ENCODE measurements at places on chromosomes 5 and 9.

GRCh38 chr9:73327149-73327548 lies 175.5 kb downstream of the ANXA1 start:
- DNase-seq = no peak

DNA sequence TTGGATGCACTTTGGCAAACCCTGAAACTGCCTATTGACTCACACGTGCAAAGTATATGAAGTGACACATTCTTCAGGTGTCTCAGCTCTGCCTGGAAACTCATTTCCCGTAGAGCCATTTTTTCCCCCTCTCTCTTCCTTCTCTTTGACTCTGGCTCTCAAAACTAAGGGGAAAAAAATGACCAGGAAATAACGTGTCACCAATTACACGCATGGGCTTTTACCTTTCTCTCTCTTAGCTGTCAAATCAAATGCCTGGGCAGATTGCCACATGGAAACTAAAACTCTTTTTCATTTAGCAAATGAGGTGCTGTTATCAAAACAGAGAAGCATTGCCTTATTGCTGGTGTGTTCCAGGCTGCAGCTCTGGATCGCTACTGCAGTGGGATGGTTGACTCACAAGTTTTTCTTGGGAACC lies 18.3 kb upstream of the IFNK start:
- no peak for DNase-seq

- no peak for DNase-seq
Measured at GRCh38 chr9:135490166-135490870, 10.2 kb upstream of the MRPS2 start.

- DNase-seq = no peak
Measured at GRCh38 chr9:21395778-21396717, 10.8 kb upstream of the IFNA2 start.

DNA sequence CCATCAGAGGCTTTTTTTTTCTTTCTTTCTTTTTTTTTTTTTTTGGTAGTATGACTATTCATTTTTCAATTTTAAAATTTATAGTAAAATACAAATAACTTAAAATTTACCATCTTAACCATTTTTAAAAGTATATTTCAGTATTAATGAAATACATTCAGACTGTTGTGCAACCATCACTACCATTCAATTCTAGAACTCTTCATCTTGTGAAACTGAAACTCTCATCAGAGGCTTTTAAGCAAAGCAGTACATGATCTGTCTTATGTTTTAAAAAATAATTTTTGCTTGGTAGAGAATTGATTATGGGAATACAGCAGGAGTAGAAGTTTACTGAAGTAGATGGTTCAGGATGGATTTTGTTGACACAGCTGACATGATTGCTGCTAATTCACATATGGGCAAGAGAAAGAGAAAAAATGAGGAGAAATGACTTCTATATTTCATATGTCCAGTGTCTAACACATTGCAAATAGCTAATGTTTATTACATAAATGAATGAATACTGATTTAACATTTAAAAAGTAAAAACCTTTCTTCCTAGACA lies 13.4 kb downstream of the ELOVL7 start:
- DNase-seq = no peak

DNA sequence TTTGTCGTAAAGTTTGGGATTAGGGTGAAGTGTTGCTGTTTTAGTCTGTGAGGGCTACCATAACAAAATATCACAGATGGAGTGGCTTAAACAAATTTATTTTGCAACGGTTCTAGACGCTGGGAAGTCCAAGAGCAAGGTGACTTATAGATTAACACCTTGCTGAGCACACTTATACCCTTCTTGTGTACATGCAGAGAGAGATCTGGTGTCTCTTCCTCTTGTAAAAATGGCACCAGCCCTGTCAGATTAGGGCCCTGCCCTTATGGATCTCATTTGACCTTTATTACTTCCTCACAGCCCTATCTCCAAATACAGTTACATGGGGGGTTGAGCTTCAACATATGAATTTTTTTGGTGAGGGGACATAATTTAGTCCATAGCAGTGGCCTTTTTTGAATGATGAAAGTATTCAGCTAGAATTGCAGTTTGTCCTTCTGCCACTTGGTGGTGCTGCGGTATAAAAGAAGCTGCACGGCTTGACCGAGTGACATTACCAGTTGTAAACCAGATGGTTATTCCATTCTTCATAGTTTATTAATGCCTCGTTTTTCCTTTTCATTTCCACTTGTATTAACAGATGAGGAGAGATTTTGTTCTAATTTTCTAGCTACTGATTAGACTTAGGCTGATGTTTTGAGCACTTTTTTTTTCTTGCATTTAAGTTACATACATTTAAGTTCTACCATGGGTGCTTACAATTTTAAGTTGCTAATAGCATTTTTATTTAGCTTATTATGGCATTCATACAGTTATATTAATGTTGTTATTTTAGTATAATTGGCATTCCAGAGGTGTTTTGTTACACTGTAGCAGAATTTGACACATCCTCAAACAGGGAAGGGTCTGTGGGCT lies 19.4 kb downstream of the DCP2 start:
- DNase-seq = peak; percentile 27

DNA sequence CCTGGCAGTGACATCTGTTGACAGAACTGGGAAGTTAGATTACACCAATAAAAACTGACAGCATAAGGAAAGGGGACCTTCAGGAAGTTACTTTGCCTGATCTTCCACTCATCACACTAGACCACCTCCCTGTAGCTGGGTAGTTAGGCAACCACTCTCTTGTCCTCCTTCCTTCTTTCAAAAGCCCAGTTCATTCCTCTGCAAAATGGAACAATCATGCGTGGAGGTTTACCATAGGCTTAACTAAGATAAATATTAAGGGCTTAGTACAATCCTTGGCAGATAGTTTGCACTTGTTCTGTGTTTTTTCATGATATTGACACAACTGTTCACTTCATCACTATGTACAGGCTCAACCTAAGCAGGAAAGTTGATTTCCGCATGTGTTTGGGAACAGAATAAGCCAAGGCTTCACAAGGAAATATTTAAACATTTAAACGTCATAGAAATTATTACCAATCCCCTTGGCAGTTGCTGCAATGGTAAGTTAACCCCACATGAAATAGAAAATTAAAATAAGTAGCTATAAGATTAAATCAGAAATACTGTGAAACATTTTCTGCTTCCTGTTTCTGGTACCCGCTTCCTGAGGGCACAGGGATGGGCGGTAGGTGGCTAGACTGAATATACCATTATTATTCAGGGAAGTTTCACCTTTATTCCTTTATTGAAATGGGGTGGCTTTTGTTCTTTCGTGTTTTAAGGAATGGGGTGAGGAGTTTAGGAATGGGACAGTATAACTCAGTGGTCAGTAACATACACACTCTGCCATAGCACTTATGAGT lies 9.9 kb upstream of the PTGER4 start:
- DNase-seq = no peak

GRCh38 chr5:125549322-125549911 lies 803.0 kb upstream of the ZNF608 start:
- no peak for DNase-seq

GRCh38 chr9:121075251-121076036 lies 689 bp downstream of the CNTRL start:
- no peak for DNase-seq

DNA sequence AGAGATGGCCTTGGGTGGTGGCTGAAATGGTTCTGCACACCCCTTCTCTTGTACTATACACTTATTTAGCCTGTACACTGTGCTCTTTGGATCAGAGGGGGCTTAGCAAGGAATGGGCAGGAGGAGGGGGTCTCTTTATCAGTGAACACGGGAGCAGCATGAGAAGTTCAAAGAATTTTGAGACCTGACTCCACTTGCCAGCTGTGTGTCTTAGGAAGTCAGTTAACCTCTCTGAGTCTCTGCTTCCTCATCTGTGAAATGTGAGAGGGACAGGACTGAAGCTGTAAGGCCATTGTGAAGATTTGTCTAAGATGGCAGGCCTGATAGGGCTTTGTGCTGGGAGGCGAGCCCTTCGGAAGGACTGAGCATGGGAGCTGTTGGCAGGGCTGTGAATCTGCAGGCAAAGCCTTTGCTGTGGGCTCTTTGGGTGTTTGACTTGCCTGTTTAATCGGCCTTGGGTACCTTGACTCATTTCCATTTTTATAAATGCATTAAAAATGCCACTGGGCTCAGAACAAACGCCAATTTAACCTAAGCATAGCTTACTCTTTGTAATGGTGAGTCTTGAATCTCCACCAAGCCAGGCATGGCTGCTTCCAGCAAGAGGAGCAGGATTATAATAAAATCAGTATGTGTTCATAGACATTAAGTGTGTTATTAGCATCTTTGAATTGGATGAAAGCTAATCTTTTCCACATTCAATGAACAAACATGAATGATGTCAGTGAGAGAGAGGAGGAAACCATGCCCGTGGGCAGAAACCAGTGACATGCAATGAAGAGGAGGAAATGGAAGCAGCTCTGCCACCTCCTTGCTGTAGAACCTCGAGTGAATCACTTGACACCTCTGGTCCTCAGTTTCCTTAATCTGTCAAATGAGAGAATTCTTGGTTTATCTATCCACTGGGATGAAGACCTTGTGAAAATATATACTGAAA lies 89.4 kb downstream of the MACROH2A1 start:
- DNase-seq = no peak

GRCh38 chr5:108481355-108481931 lies 99.5 kb upstream of the FBXL17 start:
- no peak for DNase-seq

DNA sequence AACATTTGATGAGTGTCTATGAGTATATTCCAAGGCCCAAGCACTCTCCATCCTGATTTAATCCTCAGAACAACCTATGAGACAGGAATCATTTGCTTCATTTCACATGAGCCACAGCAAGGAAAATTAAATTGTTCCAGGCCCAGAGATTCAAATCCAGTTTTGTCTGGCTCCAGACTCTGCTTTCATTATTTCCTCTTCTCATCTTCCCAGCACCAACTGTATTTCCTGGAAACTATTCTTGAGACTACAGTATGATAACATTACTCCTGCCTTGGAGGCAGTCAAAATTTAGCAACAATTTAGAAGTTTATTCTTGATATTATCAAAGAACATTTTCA lies 194.5 kb downstream of the ZNF608 start:
- DNase-seq = no peak

DNA sequence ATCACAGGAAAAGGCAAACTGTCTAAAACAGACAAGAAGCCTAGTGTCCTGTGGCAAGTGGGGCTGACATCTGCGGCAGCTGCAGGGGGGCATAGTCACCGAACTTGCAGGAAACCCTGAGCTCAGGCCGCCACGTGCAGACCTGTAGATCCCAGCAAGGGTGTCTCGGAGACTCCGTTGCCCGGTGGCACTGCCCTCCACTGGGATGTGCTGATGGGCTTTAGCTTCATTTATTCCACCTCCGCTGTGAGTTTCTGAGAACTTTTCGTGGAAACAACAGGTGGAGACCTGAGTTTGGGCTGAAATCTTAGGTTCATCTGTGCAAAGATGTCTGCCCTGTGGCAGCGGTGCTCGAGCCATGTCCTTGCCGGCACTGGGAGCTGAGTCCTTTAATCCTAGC lies 22.1 kb downstream of the CEP72 start:
- no peak for DNase-seq

- no peak for DNase-seq
Measured at GRCh38 chr5:74361406-74362358, 278.8 kb downstream of the ENC1 start.

GRCh38 chr9:98774746-98775145 lies 21.6 kb downstream of the ANKS6 start:
- no peak for DNase-seq

DNA sequence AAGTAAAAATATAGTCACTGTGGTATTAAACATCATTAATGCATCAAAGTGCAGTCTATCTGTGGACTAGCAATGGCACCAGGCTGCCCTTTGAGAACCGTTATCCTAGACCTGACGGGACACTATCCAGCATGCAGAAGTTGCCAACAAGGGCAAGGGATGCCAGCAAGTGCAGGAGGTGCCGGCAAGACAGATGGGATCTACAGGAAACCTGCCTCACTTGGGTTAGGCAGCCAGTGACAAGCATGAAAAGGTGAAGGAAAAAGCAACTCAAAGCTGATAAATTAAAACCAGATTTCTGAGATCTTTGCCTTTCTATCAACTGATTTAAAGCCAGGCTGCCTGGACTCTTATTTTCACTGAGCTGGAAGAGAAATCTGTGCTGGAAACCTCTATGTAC lies 315.2 kb upstream of the PDE4D start:
- no peak for DNase-seq

DNA sequence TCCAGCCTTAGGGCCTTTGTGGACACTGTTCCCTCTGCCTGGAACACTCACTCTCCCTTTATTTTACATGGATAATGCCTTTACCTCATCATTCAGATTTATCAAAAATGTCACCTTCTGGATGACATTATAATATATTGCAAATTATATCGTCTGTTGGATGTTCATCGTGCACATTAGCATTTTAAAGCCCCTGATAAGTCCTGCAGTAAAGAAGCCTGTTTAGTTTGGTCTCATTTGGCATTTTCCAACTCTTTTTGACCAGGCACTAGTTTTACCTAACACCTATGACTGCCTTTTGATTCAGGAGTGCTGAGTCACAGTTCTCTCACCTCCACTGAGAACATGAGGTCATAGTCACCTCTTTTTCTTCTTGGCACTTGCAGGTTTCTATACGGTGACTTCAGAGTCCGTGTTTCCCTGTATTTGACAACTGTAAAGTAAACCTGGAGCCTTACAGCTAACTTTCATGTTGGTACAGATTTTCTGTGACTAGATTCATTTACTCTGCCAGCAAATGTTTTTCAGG lies 57.7 kb upstream of the STC2 start:
- DNase-seq = no peak

DNA sequence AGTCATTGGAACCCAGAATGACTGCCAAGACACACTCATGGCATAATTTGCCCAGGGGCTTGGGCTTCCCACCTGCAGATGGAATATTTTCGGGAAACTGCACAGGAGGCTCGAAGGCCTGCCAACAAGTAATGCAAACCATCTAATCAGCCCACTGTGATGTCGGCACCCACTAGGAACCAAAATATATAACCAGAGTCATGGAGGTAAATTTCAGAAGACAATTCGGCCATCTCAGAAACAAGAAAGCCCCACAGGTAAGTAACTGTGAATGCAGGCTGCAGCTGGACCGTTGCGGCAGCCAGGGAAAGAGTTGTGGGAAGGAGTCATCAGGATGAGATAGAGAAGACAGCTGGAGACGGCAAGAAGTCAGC lies 264.4 kb downstream of the SYK start:
- DNase-seq = no peak

DNA sequence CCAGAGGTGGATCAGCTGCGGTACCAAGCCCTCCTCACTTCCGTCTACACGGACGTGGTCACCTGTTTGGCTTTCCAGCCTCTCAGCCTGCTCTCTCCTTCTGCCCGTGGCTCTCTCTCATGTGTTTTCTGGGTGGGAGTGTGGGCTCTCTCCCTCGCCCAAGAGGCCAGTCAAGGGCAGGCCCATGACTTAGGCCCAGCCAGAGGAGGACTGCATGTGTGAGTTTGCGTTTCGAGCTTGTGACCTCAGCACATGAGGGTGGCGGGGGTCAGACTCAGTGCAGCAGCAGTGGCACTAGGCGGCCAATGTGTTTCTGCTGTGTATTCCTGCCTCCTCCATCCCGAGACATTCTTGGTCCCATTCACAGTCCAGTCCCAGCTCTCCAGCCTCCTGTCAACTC lies 82.5 kb upstream of the SMIM23 start:
- DNase-seq = no peak

DNA sequence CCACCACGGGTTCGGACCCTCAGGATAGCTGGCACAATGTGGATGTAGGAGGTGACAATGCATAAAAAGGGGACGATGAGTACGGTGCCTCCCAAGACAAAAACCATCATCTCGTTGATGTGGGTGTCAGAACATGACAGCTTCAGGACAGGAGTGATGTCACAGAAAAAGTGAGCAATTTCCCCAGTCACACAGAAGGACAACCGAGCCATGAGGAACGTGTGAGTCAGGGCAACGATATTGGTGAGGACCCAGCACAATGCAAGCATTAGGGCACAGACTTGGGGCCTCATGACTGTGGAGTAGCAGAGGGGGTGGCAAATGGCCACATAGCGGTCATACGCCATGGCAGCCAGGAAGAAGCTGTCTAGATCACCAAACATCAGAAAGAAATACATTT lies 491 bp downstream of the OR1N1 start:
- no peak for DNase-seq

Data from nucleus accumbens (tissue), 56 donors.